ENCODE measurements at places on chromosomes 7 and 10. TPM values are rescaled to one million over a fixed set of nuclear protein-coding genes. Genes with fewer than 3 reads are reported as not detected.

Gene CYP26C1
- total RNA-seq: 0.35 TPM

DNA sequence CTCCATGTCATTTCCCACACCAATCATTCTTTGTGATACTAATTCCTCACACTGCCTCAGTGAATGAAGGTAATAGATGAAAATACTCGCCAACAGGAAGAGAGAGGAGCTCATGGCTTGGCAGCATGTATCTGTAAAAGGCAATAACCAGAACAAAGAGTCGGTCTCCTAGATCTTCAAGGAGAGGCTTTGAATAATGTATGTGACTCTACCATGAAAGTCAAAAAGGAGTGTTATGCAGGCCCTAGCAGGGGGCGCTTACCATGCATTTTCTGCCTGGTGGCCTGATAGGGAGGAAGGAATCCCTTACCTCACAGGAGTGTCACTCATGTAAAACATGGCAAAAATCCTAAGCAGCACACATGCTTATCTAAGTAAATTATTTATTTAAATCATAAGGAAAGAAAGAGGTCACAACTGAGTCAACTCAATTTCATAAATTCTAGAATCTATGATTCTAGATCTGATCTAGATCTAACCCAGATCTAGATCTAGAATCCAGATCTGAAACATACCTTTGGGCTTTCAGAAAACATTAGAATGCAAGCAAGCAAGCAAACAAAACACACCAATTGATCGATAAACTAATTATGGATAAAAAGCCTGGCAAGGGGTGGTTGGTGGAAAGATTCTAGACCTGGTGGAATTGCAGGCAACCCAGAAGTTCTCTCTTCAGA lies 226.3 kb upstream of the KLF6 start:
- DNase-seq: peak; percentile 74

- DNase-seq: no peak
These were observed 51.3 kb upstream of the KAT6B start for GRCh38 chr10:74775099-74775498.

DNA sequence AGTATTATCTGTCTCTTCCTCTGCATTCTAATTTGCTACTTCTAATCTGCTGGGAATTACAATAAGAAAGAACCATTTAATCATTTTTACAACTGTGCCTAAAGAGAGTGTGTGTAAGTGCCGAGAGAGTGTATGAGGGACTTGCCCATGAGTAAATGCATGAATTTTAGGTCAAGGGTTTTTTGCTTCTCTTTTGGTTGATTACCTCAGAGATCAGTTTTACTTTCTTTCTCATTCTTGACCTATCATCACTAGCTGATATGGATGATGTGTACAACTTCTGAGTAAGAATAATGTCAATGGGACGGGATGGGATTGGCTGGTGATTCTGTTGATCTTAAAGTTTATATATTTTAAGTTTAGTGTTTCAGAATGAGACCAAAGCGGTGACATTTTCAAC lies 47.8 kb downstream of the IKZF1 start:
- DNase-seq: no peak

- DNase-seq: no peak
These were observed 5.7 kb downstream of the ELN start for GRCh38 chr7:74033372-74034311.

- no peak for DNase-seq
These were observed 550.8 kb downstream of the IPMK start for GRCh38 chr10:57716884-57717283.

DNA sequence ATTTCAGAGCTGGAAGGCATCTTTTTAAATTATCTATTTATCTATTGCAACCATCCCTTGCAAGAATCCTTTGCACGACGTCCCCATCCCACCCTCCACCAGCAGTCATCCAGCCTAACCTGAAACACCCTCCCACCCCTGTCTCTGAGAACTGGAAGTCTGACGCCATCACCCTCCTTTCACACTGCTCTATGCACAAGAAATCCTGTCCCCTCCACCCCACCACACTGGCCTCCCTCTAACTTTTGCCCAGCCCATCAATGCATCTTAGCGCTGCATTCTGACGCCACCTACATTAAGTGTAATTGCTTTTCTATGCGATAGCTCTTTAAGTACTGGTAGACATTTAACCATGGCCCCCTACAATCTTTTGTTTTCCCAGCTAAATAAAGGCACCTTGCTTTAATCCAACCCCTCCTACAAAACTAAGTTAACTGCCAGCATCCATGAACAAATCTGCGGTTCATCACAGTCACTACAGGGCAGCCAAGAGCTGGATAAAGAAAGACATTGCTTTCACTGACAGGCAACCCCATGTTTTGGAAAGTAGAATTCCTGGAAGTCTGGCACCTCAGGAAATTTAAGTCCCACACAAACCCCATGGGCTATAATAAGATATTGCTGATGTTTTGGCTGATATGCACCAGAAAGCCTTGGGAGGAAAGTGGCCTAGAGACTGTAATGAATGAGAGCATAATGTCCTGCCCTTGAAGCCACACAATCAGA lies 128.0 kb downstream of the GLI3 start:
- DNase-seq: peak; percentile 63
